ENCODE measurements at places on chromosomes 2 and 18. TPM values are rescaled to one million over a fixed set of nuclear protein-coding genes. Genes with fewer than 3 reads are reported as not detected.

- no peaks in the 10 kb centered on the region for H3K27me3 ChIP-seq
- H3K27ac ChIP-seq = no peak overlapping the region
- DNase-seq = no peak
- H3K36me3 ChIP-seq = no peaks in the 10 kb centered on the region
These were observed 124.0 kb downstream of the OSBPL1A start for GRCh38 chr18:24273596-24273995.

DNA sequence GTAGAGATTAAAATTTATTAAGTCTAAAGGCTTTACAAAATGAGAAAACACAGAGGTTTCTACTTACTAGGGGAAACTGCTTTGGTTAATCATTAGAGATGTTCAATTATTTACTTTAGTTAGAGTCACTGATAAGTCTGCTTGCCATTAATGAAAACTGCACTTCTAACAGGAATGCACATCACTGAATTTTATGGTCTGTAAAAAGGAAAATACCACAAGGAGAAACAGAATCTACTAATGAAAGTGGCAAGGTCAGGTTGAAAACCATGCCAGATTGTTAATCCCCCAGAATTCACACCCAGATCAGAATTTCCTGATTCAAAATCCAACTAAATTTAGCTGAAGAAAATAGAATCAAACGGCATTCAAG, 90.5 kb upstream of the GRB14 start:
- no peaks in the 10 kb centered on the region for H3K27me3 ChIP-seq
- H3K4me3 ChIP-seq = no peak overlapping the region
- H3K27ac ChIP-seq = no peak overlapping the region
- H3K36me3 ChIP-seq = no peaks in the 10 kb centered on the region
- H3K4me1 ChIP-seq = no peaks in the 10 kb centered on the region

DNA sequence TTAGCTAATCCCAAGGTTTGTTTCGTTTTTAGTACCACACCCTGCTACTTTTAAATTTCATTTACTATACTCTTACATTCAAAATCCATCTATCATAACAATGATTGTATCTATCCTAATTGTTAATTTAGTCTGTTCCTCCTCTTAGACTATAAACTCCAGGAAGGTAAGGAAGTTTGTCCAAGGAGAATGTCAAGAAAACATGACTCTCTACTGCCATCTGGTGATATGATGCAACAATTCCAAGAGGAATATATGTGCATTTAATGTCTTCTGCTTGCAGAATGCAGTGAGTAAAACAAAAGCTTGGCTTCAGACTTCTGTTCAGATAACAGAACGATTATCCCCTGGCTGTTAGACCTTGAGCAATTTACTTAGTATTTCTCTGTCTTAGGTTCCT, 1267.1 kb downstream of the LRP1B start:
- DNase-seq = no peak

DNA sequence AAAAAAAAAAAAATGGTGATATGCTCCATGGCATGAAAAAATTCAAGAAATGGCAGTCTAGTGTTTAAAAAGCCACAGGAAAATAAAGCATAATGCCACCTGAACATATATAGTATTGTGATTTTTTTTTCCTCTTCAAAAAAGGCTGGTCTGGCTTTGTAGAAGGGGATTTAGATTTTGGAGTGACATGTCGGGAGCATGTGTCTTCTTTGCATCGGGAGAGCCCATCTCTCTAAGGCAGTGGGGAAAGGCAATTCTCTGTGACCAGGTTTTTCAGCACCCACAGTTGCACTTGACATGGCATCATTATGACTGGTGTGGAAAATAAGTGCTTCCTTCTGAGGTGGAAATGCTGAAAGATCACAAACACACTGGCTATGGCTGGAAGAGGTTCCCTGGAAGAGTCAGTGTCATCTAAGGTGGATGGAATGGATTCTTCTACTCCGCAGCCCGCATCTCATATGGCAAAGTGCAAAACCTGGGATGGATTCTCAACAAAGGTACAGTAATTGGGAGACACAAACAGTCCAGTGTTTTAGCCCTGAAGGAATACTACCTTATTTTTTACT, 172.5 kb downstream of the AGAP1 start:
- no peak for DNase-seq
- no peaks in the 10 kb centered on the region for H3K27me3 ChIP-seq
- peak overlapping the region; percentile 55 for H3K27ac ChIP-seq
- no peaks in the 10 kb centered on the region for H3K36me3 ChIP-seq

GRCh38 chr2:37619959-37620300, 51.5 kb downstream of the CDC42EP3 start:
- H3K4me1 ChIP-seq = peaks cover 10% of the 10 kb centered on the region
- H3K27me3 ChIP-seq = no peaks in the 10 kb centered on the region
- no peak for DNase-seq

- no peak overlapping the region for H3K4me3 ChIP-seq
- no peaks in the 10 kb centered on the region for H3K27me3 ChIP-seq
- H3K36me3 ChIP-seq = no peaks in the 10 kb centered on the region
- no peaks in the 10 kb centered on the region for H3K4me1 ChIP-seq
- no peak for DNase-seq
These were observed 10.3 kb downstream of the SCN1A start for GRCh38 chr2:166117491-166117890.

GRCh38 chr2:28447086-28447485, 48.8 kb upstream of the PLB1 start:
- no peak for DNase-seq
- H3K27me3 ChIP-seq = no peaks in the 10 kb centered on the region
- H3K36me3 ChIP-seq = no peaks in the 10 kb centered on the region
- H3K27ac ChIP-seq = no peak overlapping the region
- peaks cover 40% of the 10 kb centered on the region for H3K4me1 ChIP-seq
- H3K4me3 ChIP-seq = no peak overlapping the region

DNA sequence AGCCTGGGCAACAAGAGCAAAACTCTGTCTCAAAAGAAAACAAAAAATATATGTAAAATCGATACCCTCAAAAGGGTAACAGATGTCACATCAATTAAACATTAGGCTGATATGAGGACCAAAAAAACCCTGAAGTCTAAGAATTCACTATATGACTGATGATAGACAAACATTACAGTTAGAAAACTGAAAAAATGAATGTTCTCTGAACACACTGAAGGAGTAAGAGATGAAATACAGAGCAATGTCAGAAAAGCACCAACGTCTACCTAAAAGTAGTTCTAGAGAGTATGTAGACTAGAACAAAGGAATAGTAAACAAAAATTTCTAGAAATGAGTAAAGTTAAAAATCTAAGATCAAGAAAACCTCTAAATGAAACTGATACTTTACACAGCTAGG, 81.9 kb downstream of the SLC66A3 start:
- H3K4me1 ChIP-seq = no peaks in the 10 kb centered on the region
- H3K27ac ChIP-seq = no peak overlapping the region
- no peaks in the 10 kb centered on the region for H3K27me3 ChIP-seq
- H3K36me3 ChIP-seq = no peaks in the 10 kb centered on the region

GRCh38 chr2:74817304-74817675, 16.6 kb upstream of the HK2 start:
- H3K27ac ChIP-seq = no peak overlapping the region
- no peak overlapping the region for H3K4me3 ChIP-seq
- no peaks in the 10 kb centered on the region for H3K36me3 ChIP-seq

- peak overlapping the region; percentile 59 for H3K27ac ChIP-seq
- peaks cover 56% of the 10 kb centered on the region for H3K4me1 ChIP-seq
- H3K4me3 ChIP-seq = no peak overlapping the region
- H3K36me3 ChIP-seq = no peaks in the 10 kb centered on the region
- DNase-seq = no peak
These were observed 17.7 kb upstream of the SP3 start for GRCh38 chr2:173982918-173983317.

UGT1A5 gene
- 5.2 TPM for total RNA-seq

TANK gene
- 52.9 TPM for total RNA-seq

CTAGE1 gene
- not detected for total RNA-seq

CLEC4F gene
- not detected for total RNA-seq

Measured in esophagus squamous epithelium (tissue), 5 donors.